Fibroblast of lung (primary cell): ENCODE measurements at places on chromosomes 6 and 20. TPM values are rescaled to one million over a fixed set of nuclear protein-coding genes. Genes with fewer than 3 reads are reported as not detected.

PCK1 gene
- under 0.01 TPM in 1 of 2 replicates, not detected in the other for total RNA-seq

NAPB gene
- total RNA-seq = 7.7 and 12.6 TPM in 2 replicates

DNA sequence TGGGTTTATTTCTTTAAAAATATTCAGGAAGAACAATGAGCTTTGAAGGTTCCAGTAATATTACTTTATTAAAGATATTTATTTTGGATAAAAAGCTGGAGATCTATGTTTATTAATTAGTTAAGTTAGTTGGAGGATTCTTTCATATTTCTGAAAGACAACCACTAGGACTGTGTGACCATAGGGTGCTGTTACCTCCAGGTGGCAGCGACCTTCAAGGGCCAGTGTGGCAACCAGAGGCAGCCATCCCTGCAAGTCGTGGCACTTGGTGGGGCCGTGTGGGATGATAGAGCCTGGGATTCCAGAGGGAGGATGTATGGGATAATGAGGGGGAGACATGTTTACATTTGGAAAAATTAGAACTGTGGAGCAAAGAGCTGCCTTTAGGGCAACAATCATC is 95.5 kb upstream of the SCP2D1 start:
- peaks cover 5% of the 10 kb centered on the region for H3K4me1 ChIP-seq
- H3K36me3 ChIP-seq = no peaks in the 10 kb centered on the region
- H3K27ac ChIP-seq = no peak overlapping the region
- H3K27me3 ChIP-seq = no peaks in the 10 kb centered on the region

- H3K4me1 ChIP-seq = peaks cover 2% of the 10 kb centered on the region
- peaks cover 8% of the 10 kb centered on the region for H3K36me3 ChIP-seq
- no peaks in the 10 kb centered on the region for H3K27me3 ChIP-seq
- DNase-seq = no peak
Observed at GRCh38 chr6:43639984-43640800, 4.6 kb downstream of the MAD2L1BP start.
